ENCODE measurements at places on chromosomes 12 and 14. TPM values are rescaled to one million over a fixed set of nuclear protein-coding genes. Genes with fewer than 3 reads are reported as not detected.

KRT82 gene
- total RNA-seq = not detected

NAA25 gene
- 34.8 TPM for total RNA-seq

CIPC gene
- total RNA-seq = 22.3 TPM

AICDA gene
- total RNA-seq = not detected

SERPINA12 gene
- total RNA-seq = not detected

PELI2 gene
- total RNA-seq = 158 TPM

LYZ gene
- 0.37 TPM for total RNA-seq

LUM gene
- not detected for total RNA-seq

TAS2R14 gene
- 3.3 TPM for total RNA-seq

SNX6 gene
- total RNA-seq = 71.3 TPM

ARG2 gene
- 78.7 TPM for total RNA-seq

RNASE1 gene
- not detected for total RNA-seq

SYNDIG1L gene
- total RNA-seq = 1.5 TPM

Measured in glutamatergic neuron (in vitro differentiated cells).